Lung (tissue), 17 donors: ENCODE measurements at places on chromosomes 11 and 22. TPM values are rescaled to one million over a fixed set of nuclear protein-coding genes. Genes with fewer than 3 reads are reported as not detected.
A peak's percentile ranks its signal among the peaks of the same experiment; 100 is the strongest.

DNA sequence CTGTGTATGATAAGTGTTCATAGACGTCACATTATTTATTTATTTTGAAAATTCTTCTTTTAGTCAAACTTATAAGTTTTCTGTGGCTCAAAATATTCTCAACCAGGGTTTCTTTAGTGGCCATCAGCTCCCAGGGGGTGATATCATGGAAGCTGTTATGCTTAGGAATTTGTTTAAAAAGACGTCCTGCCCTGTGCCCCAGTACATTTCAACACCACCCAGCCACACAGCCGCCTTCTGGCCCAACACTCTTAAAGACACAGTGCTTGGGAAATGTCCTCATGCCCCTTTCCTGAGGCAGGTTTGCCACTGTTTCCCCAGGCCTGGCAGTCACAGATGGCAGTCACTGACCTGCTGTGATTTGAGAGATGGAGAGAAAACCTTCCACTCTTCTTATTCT lies 19.9 kb downstream of the TSKU start:
- DNase-seq = no peak
- H3K4me3 ChIP-seq = no peak overlapping the region
- H3K27ac ChIP-seq = no peak overlapping the region
- no peaks in the 10 kb centered on the region for H3K4me1 ChIP-seq
- no peaks in the 10 kb centered on the region for H3K27me3 ChIP-seq

DNA sequence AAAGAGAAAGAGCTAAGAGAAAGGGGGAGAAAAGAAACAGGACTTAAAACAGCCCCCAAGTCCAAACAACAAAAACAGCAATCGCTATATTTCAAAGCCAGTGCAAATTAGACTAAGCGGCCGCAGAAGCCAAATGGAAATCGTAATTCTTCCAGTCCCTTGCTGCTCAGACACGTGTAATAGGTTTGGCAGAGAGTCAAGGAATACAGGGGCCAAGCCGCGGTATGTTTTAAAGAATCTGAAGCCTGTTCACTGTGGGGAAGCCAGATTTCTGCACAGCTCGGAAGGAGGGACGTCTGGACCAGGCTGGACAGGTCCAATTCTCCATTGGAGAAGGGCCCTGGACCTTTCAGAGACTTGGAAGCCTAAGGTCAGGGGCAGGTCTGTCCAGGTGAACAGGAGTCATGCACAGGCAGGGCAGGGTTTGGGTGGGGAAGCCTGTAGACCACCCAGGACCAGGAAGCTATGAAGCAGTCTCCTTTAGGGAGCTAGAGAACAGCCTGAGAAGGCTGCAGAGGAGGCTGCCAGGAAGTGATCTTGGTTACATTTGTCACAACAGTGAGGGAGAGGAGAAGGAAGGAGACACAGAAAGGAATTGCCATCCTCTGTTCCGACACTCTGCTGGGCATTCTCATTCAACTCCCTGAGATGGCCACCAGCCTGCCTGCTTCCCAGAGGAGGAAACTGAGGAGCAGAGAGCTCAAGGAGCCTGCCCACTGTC lies 265.5 kb upstream of the ISX start:
- H3K36me3 ChIP-seq = no peaks in the 10 kb centered on the region
- no peaks in the 10 kb centered on the region for H3K4me1 ChIP-seq
- H3K27me3 ChIP-seq = no peaks in the 10 kb centered on the region
- H3K4me3 ChIP-seq = no peak overlapping the region
- DNase-seq = peak; percentile 78

DNA sequence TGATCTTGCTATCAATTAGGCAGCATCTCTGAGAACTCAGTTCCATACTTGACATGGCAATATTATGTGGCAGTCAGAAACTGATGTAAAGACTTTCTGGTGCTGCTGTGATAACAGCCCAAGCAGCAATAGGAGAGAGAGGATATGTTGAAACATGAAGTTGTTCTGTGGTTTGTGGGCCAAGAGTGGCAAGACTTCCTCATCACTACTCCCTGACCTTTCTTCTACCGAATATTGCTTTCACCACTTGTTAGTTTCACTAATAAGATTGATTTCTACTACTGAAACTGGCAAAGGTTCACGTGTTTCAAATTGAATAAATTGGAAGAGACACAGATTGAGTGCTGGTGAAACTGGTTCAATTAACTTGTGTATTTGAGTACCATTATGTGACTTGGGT lies 852.6 kb upstream of the RAG2 start:
- no peaks in the 10 kb centered on the region for H3K27me3 ChIP-seq
- no peak overlapping the region for H3K27ac ChIP-seq
- no peak for DNase-seq
- no peak overlapping the region for H3K4me3 ChIP-seq
- no peaks in the 10 kb centered on the region for H3K4me1 ChIP-seq

DNA sequence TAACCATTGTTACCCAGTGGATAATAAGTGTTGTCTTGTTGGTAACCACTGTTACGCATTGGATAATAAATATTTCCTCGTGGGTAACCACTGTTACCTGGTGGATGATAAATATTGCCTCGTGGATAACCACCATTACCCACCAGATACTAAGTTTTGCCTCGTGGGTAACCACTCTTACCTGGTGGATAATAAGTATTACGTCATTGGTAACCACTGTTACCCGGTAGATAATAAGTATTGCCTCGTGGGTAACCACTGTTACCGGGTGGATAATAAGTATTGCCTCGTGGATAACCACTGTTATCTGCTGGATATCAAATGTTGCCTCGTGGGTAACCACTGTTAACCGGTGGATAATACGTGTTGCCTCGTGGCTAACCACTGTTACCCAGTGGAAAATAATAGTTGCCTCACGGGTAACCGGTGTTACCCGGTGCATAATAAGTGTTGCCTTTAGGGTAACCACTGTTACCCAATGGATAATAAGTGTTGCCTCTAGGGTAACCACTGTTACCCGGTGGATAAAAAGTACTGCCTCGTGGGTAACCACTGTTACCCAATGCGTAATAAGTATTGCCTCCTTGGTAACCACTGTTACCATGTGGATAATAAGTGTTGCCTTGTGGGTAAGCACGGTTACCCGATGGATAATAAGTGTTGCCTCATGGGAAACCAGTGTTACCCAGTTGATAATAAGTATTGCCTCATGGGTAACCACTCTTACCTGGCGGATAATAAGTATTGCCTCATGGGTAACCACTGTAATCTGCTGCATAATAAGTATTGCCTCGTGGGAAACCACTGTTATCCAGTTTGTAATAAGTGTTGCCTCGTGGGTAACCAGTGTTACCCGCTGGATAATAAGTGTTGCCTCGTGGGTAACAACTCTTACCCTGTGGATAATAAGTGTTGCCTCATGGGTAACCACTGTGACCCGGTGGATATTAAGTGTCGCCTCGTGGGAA lies 21.9 kb upstream of the NXPE4 start:
- no peaks in the 10 kb centered on the region for H3K36me3 ChIP-seq
- no peaks in the 10 kb centered on the region for H3K27me3 ChIP-seq
- no peak for DNase-seq
- no peak overlapping the region for H3K27ac ChIP-seq
- H3K4me3 ChIP-seq = no peak overlapping the region
- H3K4me1 ChIP-seq = no peaks in the 10 kb centered on the region

The SAAL1 gene
- polyA plus RNA-seq = 13.6 TPM
